ENCODE measurements at places on chromosomes 2 and 18. TPM values are rescaled to one million over a fixed set of nuclear protein-coding genes. Genes with fewer than 3 reads are reported as not detected.

DNA sequence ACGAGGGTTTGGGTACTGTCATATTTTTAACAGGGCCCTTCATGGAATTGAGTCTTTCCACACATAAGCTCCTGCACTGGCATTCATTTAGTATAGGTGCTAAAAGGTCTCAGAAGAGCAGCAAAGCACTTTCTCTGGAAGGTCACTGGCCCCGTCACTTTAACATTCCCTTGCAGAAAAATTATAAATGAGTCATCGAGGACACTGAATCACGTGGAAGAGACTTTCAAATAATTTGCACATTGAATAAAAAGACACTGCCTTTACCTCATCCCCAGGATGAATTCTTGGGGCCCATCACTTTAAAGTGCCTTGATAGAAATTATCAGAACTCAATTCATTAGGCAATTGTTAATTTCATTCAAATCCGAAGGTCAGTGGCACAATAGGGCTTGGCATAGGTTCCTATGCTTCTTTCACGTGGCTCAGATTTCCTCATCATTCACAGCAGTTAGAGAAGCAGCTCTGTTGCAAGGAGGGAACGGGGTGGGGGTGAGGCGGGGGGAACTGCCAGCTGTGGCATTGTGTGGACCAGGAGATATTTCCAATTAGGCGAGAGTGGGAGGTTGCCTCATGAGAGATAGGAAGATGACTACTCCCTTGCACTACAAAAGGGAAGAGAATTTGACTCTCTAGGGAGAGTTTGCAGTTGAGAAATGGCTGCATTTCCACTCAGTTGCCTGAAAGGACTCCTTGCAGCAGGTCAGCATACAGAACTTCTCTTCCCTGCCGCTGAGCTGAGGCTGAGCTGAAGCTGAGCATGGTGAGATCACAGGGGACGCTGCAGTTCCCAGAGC is 86.3 kb upstream of the NPAS2 start:
- peaks cover 13% of the 10 kb centered on the region for H3K27me3 ChIP-seq
- DNase-seq, result no peak
- H3K36me3 ChIP-seq, result no peaks in the 10 kb centered on the region
- no peak overlapping the region for H3K4me3 ChIP-seq

GRCh38 chr18:36633961-36634412 is 194.8 kb downstream of the TPGS2 start:
- no peaks in the 10 kb centered on the region for H3K36me3 ChIP-seq
- H3K27me3 ChIP-seq, result peaks cover 12% of the 10 kb centered on the region
- DNase-seq, result no peak
- no peak overlapping the region for H3K4me3 ChIP-seq

Gene FTCDNL1
- 1.3 TPM for total RNA-seq

Gene KCNK3
- total RNA-seq, result not detected

GRCh38 chr2:86301711-86302202 is 35.7 kb downstream of the REEP1 start:
- no peaks in the 10 kb centered on the region for H3K36me3 ChIP-seq
- no peak for DNase-seq
- no peak overlapping the region for H3K27ac ChIP-seq
- no peaks in the 10 kb centered on the region for H3K4me1 ChIP-seq
- H3K27me3 ChIP-seq, result peaks cover 16% of the 10 kb centered on the region

- H3K36me3 ChIP-seq, result no peaks in the 10 kb centered on the region
- H3K27me3 ChIP-seq, result no peaks in the 10 kb centered on the region
- DNase-seq, result no peak
- H3K4me3 ChIP-seq, result no peak overlapping the region
- H3K27ac ChIP-seq, result no peak overlapping the region
- no peaks in the 10 kb centered on the region for H3K4me1 ChIP-seq
These were observed 471.4 kb downstream of the CMPK2 start for GRCh38 chr2:6394276-6394675.

Gene ITPRIPL1
- 46.3 TPM for total RNA-seq

GRCh38 chr2:8367833-8368232 is 314.0 kb upstream of the ID2 start:
- DNase-seq, result no peak
- H3K4me3 ChIP-seq, result no peak overlapping the region
- peaks cover 2% of the 10 kb centered on the region for H3K27me3 ChIP-seq

Gene C2orf80
- not detected for total RNA-seq

Gene FAM228B
- 7.2 TPM for total RNA-seq

GRCh38 chr18:7848054-7848412 is 280.9 kb downstream of the PTPRM start:
- no peak overlapping the region for H3K27ac ChIP-seq
- H3K27me3 ChIP-seq, result no peaks in the 10 kb centered on the region
- H3K36me3 ChIP-seq, result no peaks in the 10 kb centered on the region
- no peaks in the 10 kb centered on the region for H3K4me1 ChIP-seq

DNA sequence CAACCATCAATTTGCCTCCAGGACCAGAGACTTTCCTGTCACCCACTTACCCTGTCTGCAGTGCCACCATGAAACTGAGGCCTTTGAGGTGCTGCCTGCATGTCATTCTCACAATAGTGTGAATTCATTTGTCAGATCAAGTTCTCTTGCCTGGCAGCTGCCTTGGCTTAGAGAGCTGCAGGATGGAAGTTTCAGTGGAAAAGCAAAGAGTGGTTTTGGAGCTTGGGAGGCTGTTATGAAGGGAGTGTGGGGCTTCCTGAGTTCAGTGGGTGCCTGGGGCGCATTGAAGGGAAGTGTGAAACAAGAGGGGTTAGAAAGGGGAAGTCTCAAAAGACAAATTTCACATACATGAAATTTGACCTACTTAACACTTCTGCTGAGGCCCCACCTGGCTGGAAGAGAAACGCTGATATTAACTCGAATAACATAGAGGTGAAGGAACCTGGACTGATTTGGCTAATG is 7.9 kb upstream of the LBH start:
- no peak overlapping the region for H3K4me3 ChIP-seq
- DNase-seq, result no peak

GRCh38 chr2:121253021-121253673 is 31.9 kb downstream of the TFCP2L1 start:
- peaks cover 2% of the 10 kb centered on the region for H3K4me1 ChIP-seq
- DNase-seq, result no peak
- no peak overlapping the region for H3K27ac ChIP-seq
- H3K27me3 ChIP-seq, result peaks cover 4% of the 10 kb centered on the region
- no peaks in the 10 kb centered on the region for H3K36me3 ChIP-seq

Gene ELAC1
- 5.9 TPM for total RNA-seq

GRCh38 chr18:8721716-8722115 is 16.4 kb downstream of the MTCL1 start:
- no peak for DNase-seq
- H3K4me3 ChIP-seq, result no peak overlapping the region
- no peaks in the 10 kb centered on the region for H3K36me3 ChIP-seq
- H3K4me1 ChIP-seq, result no peaks in the 10 kb centered on the region

DNA sequence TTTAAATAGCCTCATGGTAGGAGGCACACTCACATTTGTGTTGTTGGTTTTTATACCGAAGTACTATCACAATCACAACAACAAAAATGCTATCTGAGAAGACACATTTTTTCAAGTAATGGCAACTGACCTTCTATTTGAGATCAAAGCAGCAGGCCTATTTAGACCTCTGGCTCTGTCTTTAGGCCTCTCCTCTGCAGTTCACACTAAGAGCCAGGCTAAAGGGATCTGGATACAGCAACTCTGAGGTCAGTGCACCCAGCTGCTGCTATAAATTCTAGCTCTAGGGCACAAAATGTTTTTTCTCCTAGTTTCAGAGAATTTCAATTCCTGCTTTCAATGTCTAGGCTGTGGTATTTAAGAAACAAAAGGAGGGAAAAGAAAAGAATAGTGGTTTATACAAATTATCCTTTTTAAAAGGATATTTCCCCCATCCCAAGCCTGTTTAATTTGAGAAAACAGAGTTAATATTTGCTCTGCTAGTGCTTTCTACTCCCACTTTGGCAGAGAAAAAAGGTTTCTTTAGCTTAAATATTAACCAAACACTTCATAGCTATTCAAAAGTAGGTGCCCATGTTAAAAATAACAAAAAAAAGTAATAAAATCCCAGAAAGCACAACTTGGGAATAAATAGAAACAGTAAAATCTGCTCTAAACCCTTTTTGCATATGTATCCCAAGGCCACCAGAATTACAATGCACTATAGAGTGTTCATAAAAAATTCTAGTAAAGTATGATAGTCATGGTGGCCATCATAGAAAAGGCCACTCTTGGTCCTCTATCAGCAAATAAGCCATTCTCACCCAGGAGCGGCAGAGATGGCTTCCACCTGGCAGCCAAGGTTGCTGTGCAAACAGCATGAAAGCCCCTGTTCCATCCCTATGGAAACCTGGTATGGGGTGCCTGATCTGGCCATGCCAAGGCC is 293.6 kb upstream of the SESTD1 start:
- H3K27me3 ChIP-seq, result no peaks in the 10 kb centered on the region
- H3K4me1 ChIP-seq, result no peaks in the 10 kb centered on the region
- no peak overlapping the region for H3K4me3 ChIP-seq
- no peak for DNase-seq

Gene RESP18
- total RNA-seq, result not detected

Gene PRKAG3
- total RNA-seq, result not detected

DNA sequence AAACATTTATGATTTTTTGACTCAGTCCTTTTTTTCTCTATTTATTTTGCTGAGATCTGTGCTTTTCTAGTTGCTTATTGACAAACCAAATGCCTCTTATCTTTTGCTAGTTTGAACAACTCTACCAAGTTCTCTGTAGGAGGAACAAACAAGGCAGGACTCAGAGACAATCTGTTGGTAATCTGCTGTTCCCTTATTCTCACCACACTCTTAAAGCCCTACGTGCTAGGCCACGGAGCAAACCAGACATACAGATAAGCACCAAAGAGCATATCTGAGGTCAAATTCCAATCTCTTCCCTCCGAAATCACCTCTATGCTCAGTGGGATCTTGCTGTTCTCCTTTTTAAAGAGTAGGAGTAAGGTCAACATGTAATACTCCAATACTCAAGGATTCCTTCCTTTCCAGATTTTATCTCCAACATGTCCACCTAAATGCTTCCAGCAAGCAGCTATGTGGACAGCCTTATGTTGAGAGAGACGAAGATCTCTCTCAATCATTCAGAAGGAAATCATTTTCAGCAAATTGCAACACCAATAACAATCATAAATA is 18.4 kb downstream of the FN1 start:
- H3K27me3 ChIP-seq, result peaks cover 30% of the 10 kb centered on the region
- H3K27ac ChIP-seq, result no peak overlapping the region
- no peaks in the 10 kb centered on the region for H3K4me1 ChIP-seq
- H3K4me3 ChIP-seq, result no peak overlapping the region
- DNase-seq, result no peak

DNA sequence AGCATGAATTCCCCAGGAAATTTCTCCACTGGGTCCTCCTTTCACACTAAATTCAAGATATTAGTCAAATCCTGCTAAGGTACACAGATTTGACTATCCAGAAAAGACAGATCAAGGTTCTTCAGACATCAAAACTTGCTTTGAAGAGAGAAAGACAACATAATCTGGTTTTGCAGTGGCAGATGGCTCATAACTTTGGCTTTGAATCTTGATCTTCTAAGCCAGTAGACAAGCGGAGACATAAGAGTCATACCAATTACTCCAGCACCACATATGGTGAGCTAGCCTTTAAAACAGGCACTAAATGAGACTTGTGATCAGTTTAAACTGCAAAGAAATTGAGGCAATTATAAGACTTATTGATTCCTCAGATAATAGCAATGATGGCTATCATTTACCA is 29.3 kb downstream of the PDE11A start:
- H3K36me3 ChIP-seq, result no peaks in the 10 kb centered on the region
- no peaks in the 10 kb centered on the region for H3K4me1 ChIP-seq
- DNase-seq, result no peak
- H3K27me3 ChIP-seq, result peaks cover 6% of the 10 kb centered on the region
- no peak overlapping the region for H3K4me3 ChIP-seq
- H3K27ac ChIP-seq, result no peak overlapping the region

- H3K4me1 ChIP-seq, result no peaks in the 10 kb centered on the region
- DNase-seq, result no peak
- no peak overlapping the region for H3K4me3 ChIP-seq
- no peak overlapping the region for H3K27ac ChIP-seq
These were observed 12.9 kb downstream of the PREPL start for GRCh38 chr2:44348400-44348799.

Gene IL36A
- not detected for total RNA-seq

DNA sequence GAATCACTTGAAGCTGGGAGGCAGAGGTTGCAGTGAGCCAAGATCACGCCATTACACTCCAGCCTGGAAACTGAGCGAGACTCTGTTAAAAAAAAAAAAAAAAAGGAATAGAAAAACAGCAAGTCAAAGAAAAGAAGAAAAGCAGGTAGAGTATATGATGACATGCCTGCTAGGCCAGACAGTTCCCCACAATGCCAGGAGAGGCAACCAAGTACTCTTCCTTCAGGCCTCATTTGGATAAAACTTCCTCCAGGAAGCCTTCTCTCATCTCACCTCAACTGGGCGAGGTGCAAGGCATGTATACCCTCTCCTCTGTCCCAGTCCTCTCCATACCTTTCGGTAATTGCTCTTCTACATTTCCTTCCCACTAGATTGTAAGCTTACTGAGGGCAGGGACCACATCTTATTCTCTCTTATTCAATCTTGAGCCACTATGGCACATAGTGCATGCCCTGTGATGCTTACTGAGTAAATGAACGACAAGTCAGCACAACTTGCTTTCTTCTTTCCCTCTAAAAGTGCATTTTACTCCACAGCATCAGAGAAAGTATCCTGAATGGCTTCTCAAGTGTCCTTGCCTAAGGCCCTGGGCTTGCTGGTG is 10.1 kb upstream of the SPRED2 start:
- H3K4me1 ChIP-seq, result peaks cover 3% of the 10 kb centered on the region
- H3K27ac ChIP-seq, result no peak overlapping the region
- no peak overlapping the region for H3K4me3 ChIP-seq
- no peaks in the 10 kb centered on the region for H3K36me3 ChIP-seq
- DNase-seq, result no peak

DNA sequence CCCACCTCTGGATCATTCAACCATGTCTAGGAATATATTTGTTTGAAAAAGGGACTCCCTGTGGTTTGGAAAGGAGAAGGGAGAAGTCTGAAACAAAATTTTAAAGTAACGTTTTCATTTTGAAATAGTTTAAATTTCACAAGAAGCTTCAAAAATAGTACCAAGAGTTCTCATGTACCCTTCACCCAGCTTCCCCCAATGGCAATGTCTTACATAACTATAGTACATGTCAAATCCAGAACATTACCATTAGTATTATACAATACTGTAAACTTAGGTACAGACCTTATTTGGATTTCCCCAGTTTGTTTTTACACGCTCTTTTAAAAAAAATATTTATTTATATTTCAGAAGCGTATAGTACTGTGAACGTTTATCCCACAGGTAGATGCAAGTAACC is 4.0 kb upstream of the LYG2 start:
- H3K4me3 ChIP-seq, result no peak overlapping the region
- H3K4me1 ChIP-seq, result no peaks in the 10 kb centered on the region
- no peaks in the 10 kb centered on the region for H3K27me3 ChIP-seq
- H3K27ac ChIP-seq, result no peak overlapping the region
- no peak for DNase-seq

All from activated CD4-positive, alpha-beta memory T cell treated with anti-CD3 and anti-CD28 coated beads, Interleukin-2, amount 10 ng/mL, durations not matched to agents 7 days and 5 days (primary cell).